Stimulated activated CD8-positive, alpha-beta memory T cell treated with anti-CD3 and anti-CD28 coated beads, Interleukin-7, amount 100 ng/mL, for 1 hour (primary cell): ENCODE measurements at places on chromosomes 1 and 21.

DNA sequence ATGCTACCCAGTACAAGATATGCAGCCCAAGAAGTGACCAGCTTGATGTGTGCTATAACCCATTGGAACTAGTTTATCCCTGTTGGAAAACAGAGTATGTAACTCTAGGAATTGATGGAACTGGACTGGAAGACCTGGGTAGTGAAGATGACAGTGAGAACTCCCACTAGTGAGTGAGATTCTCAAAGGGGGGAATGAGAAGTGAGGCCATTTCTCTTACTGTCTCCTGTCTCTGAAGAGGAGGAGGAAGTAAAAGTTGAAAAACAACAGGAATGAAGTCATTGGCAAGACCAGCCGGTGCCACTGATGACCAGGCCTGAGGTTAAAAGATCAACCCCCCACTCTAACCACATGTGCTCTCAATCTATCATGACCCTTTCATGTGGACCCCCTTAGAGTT lies 20.9 kb downstream of the PLA2G2F start:
- DNase-seq = no peak

DNA sequence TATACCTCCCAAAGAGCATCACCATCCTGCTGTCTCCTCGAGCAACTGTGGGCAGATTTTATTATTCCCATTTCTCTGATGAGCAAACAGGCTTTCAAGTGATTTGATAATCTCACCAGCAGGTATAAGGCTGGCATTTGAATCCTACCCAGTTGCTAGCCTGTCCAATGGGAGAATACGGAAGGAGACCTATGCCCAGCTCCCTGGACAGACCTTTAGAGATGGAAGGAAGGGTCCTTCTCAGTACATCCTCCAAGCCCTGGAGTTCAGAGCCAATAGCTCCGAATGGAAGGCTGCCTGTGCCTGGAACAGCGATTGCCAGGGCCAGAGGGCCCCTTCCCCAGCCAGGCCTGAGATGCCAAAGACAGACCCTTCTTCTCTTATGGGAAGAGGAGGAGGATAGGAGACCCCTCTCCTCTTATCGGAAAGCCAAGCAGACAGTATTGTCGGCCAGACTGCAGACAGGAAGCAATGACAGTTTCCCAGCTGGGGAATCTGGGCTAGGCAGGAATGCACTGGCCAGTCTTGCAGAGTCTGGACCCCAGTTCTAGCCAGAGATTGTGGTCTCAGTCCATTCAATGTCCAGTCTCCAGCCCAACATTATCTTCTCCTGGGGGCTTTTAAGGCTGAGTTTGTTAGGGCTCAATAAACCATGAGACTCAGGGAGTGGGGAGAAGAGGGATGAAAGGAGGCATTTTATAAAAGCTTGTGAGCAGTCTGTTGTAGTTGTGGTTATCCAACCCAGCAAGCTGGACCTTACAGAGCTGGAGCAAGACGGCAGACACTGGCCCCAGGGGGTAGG lies 2.0 kb downstream of the IFFO2 start:
- DNase-seq = no peak

DNA sequence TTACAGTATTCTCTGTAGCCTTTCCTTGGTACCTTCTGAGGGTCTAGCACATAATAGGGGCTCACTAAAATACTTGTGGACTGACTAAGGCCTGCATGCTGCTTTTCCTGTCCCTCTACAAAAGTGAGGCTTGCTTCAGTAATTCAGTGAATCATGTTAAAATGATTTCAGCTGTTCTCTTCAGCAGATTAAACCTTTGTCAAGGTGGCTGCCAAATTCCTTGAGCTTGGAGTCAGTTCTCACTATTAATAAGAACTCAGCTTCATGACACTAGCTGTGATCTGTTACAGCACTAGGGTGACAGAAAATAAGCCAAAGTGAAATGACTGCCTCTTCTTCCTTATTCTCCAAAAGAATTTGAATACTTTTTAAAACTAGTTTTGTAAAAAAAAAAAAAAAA lies 128.8 kb downstream of the KCNN3 start:
- DNase-seq = no peak

GRCh38 chr1:19704247-19705113 lies 39.8 kb downstream of the HTR6 start:
- peak; percentile 42 for DNase-seq

DNA sequence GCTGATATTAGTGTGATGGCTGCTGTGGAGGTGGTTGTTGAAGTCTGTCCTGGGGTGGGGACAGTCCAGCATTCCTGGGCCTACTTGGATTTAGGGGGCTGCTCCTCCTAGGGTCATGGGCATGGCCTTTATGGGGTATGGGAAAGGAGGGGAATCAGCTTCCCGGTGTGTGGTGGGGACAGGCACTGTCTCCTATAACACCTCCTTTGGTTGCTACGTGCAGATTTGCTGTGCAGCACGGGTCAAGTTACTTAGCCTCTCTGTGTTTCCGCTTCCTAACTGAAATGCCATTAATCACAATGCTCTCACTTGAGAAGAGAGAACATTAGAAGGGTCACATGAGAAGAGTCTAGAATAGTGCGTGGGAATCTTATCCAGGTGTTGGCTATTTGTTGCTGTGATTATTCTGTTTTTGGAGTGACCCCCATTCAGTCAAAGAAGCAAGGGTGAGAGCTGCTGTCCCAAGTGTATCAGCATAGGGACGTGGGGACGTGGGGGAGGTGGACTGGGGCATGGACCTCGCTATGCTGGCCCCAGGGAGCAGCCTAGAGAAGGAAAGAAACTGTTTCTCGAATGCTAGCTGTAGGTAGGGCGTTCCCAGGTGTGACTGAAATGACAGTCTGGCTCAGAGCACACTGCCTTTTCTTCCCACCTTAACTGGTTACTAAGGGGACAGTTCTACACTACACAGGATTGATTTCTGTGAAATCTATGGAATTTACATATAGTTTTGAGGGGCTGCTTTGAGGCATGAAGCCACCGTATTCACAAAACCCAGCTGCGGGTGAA lies 19.9 kb downstream of the SOX13 start:
- DNase-seq = no peak

DNA sequence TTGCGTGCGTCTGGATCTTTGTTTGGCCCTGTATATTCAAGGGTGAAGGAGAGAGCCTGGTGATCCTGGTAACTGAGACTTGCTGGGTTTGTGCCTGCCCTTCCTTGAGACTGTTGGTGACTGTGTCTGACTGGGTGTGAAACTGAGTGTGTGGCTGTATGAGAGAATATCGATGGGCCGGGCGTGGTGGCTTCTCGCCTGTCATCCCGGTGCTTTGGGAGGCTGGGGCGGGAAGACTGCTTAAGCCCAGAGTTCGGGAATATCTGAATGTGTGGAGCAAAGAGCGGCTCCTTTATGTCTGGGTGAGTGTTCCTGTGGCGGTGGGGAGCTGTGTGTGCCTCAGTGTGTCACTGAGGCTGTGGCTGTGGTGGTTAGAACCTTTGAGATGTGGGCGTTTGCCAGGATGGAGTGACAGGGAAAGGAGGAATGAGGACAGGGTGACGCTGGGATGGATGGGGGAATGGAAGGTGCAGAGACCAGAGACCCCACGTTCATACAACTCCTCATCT lies 2.7 kb upstream of the MARCKSL1 start:
- no peak for DNase-seq

DNA sequence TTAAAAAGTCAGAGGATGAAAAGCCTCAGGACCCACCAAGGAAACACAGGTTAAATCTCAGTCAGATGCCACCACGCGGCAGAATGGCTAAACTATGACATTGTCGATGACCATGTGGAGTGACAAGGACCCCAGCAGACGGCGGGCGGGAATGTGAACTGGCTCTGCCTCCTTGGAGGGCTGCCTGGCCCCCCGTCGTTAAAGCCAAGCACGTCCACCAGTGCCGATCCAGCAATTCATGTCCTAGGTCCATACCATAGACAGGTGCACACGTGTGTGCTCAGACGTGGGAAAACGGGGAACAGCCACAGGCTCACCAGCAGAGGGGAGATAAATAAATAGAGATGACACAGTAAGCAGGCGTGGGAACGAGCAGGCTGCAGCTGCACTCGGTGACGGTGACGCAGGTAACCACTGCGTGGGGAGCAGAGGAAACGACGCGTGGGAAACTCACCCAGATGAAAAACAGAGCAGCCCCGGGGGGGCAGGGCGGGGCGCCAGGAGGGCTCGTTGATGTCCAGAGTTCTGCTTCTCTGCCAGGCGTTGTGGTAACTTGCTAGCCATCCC lies 28.3 kb upstream of the PCBP3 start:
- peak; percentile 68 for DNase-seq

DNA sequence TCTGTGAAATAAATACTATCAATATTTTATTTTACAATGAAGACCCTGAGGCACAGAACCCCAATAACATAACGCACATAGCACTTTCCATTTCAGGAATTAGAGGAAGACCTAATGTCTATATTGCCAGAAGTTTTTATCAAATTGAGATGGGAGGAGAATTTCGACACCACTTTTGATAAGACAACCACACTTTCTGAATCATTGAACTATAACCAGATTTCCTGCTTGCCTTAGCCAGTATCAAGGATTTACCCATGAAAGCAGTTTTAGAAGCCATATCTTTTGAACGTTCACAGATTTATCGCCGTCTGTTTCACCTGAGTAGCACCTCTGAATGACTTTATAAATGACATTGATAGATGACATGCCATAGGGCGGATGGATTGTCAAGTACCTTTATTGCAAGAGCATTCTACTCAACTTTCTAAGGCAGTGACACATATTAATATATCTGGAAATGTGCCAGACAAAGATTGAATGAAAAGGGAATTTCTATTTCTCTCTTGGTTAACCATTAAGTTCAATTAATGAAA lies 768.4 kb downstream of the LTN1 start:
- DNase-seq = no peak

- no peak for DNase-seq
These were observed 8.8 kb downstream of the MYCL start for GRCh38 chr1:39892601-39893595.

DNA sequence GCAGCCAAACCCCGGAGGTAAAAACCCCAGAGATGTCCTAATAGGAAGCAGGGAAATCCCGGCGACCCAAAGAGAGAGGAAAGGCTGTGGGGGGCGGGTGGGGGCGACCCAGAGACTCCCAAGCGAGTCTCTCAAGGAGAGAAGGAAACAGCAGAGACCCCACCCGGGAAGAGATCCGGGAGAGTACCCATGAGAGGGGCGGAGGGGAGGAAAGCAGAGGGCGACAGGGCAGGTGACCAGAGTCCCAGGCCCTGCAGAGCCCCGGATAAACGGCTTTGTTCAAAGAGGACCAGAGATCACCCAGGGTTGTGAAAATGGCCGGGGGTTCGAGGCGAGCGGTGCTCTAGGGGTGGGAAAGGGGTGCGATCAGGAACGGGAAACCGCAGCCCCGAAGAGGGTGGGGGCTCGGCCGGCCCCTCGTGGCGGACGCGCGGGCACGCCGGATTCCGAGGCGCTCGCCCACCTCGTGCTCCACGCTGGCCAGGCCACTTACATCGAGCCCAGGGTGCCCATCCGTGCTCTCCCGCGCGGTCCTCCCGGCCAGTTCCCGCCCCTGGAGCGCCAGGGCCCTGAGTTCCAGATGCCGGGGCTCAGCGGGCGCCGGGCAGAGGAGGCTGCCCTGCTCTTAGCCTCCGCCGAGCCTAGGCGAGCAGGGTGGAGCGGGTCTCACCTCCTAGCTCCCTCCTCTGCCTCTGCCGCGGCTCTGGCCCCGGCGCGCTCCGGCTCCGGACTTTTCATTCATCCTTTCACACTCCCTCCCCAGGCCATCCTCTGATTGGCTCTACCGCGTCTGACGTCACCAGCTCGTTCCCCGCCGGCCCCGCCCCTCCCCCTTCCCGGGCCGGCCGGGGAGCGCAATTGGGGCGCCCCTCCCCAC lies 52.3 kb downstream of the RHBG start:
- peak; percentile 30 for DNase-seq

DNA sequence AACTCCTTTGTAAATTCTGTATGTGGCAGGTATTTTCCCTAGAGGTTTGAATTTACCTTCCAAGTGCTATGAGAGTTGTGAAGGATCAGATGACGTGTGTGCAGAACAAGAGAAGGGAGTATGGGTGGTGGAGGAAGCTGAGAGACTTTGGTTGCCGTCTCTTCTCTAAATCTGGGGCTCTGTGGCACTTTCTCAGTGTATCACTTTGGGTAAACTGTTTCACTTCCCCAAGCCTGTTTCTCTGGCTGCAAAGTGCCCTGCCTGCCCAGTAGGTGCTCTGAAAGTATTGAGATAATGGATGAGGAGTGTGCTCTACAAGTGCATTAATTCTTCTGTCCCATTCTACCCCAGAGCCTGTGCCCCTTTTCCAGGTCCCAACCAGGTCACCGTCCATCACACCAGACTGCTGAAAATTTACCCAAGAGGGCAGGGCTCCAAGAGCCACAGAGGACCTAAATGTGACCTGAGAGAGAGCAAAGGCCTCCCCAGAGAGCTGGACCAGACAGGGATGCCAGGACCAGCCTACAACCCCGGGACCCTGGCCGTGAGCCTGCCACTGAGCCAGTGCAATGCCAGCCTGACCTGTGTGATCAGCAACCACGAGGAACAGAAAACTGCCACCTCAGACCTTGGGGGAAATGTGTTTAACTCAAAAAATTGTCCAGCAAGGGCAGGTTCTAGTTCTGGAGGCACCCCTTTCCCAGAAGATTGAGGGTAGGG lies 131.6 kb upstream of the ETV3 start:
- no peak for DNase-seq

DNA sequence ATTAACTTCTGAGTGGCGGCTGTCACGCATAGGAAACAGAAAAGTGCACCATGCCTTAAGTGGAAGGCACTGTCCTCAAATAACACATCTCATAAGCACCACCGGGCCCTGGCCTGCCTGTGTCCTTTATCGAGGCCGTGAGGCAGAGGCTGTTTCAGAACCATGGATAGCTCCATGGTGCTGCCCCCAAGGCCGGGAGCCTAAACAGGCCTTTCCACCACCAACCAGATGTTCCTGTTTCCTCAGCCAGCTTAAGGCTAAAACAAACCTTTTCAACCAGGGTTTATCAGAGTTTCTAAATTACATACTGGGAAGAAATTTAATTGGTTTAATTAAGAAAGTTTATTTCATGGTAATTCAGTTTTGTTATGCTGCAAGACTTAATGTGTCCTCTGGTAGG lies 114.4 kb downstream of the DMRTA2 start:
- no peak for DNase-seq

DNA sequence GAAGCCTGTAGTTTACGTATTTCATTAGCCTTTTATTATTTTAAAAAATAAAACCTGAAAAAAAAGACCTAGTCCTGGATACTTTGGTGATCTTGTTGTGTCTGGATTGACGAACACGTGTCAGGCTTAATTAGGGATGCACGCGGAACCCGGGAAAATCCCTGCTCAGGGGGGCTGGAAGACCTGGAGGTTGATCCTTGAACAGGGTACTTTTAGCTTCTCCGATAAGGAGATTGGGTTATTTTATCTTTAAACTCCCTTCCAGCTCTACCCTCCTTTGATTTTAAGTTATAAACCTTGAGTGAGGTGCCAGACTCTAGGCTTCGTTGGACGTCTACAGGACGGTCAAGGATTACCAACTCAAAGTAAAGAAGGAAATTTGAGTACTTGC lies 552 bp upstream of the ZNF691 start:
- no peak for DNase-seq
